Eye (tissue), 1 donor: ENCODE measurements at places on chromosomes 1 and 21.

DNA sequence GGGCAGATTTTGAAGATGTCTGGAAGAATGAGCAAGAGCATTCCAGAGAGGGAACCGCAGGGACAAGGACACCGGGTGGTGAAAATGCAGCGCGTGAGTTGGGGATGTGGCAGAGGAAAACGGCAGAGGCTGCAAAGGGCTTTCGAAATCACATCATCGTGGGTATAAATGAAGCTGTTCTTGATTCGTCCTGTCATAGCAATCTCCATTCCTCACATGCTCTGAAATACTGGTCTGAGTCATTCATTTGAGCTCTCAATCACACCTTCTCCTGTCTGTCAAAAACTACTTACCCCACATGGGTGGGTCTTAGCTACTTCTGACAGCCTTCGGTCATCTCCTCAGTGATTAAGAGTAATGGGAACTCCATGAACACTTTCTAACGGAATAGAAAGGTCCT is 81.5 kb downstream of the ERG start:
- DNase-seq = no peak

GRCh38 chr1:103517380-103518047 is 8.0 kb upstream of the RNPC3 start:
- DNase-seq = no peak

- DNase-seq = no peak
Observed at GRCh38 chr1:30665216-30666010, 58.0 kb downstream of the MATN1 start.

DNA sequence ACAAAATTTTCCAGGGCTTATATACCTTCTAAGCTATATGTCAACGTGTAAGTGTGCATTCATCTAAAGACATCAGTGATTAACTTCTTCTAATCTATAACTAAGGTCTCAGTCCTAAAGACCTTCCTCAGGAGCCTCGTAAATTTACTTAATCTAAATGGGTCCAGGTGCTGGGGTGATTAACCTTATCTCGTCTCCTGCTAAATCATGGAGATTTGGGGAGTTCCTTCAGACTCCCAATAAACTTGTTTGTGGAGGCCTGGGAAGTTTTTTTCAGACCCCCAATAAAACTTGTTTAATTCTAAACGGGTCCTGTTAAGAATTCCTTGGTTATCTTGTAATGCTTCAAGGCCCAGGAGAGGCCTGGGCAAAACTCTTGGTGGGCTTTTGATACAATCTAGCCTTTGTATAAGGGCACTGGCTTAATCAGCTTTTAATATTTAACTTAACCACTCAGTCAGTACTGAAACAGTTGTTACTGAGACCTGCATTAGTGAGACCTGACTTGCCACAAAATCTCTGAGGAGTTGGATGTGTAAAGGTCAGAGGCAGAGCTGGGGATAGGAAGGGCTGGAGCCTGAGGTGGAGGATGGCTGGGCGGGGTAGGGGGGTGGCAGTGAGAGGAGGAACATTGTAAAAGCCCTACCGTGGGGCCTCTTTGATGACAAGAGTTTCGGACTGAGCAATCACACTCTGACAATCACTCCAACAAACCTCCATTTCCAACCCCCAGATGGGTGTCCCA is 6.2 kb upstream of the HMGCS2 start:
- DNase-seq = no peak
